Stimulated activated CD4-positive, alpha-beta T cell treated with anti-CD3 and anti-CD28 coated beads, Interleukin-1b, Interleukin-23, amount 100 ng/mL, for 4 hours (primary cell): ENCODE measurements at places on chromosomes 2 and 18.

DNA sequence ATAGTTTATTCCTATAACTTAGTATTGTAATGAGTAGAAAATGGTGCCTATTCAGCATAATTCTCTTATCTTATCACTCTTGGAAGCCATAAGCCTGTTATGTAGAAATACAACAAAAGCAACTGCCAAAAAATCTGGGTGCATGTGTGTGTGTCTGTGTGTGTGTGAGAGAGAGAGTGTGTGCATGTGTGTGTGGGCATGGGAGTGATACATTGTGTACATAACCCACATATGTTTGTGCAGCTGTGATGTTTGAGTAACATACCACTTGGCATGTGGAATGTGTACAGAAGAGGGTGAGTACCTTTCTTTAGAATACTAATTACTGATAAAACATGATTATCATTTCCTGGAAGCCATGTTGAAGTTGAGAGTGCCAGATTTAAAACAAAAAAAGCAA lies 642.3 kb upstream of the SYT4 start:
- no peak for DNase-seq

- no peak for DNase-seq
These were observed 5.6 kb downstream of the IKZF2 start for GRCh38 chr2:213145715-213146242.

- DNase-seq: no peak
These were observed 85.2 kb downstream of the HS1BP3 start for GRCh38 chr2:20565623-20566236.

DNA sequence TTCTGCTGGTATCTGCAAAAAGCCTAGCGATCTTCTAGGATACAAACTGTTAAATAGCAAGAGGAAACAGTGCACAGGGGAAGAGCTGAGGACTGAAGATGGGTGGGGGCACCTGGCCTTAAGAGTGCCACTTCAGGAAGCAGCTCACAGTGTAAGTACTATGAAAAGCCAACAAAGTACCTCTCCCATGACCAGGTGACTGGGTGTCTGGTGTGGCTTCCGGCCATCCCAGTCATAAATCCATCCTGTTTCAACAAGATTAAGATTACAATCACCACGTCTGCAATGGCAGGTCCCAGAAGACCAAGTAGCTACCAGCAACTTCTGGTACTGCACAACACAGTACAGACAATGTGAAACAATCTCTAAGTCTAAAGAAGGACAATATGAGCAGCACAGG lies 15.9 kb downstream of the ERFE start:
- DNase-seq: no peak

DNA sequence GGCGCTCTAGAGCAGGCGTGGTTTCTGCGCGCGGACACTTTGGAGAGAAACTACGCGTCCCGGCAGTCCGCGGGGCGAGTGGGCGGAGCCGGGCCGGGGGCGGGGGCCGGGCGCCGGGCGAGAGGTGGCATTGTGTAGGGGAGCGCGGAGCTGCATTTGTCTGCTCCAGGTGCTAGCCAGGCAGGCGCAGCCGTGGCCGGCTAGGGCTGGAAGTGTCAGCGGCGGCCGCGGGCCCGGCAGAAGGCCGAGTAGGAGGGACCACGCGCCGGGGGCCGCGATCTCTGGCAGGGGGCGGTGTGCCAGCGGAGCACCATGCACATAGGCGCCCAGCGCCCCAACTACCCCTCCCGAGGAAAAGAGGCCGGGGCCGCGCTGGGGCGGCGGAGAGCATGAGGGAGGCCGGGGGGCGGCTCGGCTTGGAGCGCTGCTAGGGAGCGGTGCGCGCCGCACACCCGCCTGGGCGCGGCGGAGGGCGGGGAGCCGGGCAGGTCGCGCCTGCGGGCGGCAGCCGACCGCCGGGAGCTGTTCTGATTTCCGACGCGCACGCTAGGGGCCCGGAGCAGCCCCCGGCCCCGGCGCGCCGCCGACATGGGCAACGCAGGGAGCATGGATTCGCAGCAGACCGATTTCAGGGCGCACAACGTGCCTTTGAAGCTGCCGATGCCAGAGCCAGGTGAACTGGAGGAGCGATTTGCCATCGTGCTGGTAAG lies at the start of gene FMNL2:
TSS of gene FMNL2 (plus strand) at position 159 of the 710 bp plus-strand sequence.
- DNase-seq: peak; percentile 3

- no peak for DNase-seq
These were observed 65.2 kb downstream of the COPS8 start for GRCh38 chr2:237150831-237151375.

GRCh38 chr2:238187618-238188548 lies 15.6 kb downstream of the ILKAP start:
- DNase-seq: no peak

GRCh38 chr2:237700512-237701032 lies 73.2 kb downstream of the LRRFIP1 start:
- DNase-seq: peak; percentile 77

DNA sequence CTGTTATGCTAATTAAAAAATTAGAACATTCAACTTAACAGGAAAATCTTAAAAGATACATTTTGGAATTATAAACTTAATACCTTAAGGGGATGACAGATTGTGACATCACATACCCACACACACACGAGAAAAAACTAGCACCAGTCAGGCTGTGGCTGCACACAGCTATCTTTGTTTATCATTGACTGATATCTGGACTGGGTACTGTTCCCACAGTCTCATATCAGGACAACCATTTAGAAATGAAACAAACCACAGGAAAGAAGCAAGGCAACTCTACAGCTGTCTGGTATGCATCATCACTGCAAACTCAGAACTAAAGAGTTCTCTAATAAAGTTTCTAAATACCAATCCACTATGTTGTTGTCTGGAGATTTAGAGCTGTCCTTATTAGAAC lies 210.9 kb upstream of the SMAD7 start:
- no peak for DNase-seq

GRCh38 chr18:39607034-39607433 lies 2041.4 kb upstream of the CELF4 start:
- DNase-seq: no peak

GRCh38 chr2:193101591-193101990 lies 906.9 kb upstream of the TMEFF2 start:
- no peak for DNase-seq

DNA sequence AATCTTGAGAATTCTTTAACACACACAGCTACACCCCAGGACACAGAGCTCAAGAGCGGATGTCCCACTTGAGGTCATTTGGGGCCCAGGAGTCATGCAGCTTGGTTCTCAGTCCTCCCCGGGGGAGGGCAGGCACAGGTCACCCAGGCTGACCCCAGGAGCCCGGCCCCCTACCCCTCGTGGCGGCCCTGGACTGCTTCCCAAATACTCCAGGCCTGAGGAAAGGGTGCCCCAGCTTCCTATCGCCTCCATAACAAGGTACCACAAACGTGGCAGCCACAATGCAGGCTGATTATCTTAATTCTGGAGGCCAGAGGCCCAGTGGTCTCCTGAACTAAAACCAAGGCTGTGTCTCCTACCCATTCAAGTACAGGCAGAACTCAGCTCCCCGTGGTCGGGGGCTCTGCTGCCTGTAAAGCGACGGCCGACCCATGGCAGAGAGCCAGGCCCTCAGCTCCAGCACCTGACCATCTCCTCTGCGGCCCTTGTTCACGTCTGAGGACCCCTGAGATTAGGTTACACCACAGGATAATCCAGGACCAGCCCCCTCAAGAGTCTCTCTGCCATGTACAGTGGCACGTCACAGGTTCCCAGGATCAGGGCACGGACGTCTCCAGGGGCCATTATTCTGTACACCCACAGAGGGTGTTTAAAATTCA lies 10.5 kb downstream of the SLC66A2 start:
- DNase-seq: no peak

DNA sequence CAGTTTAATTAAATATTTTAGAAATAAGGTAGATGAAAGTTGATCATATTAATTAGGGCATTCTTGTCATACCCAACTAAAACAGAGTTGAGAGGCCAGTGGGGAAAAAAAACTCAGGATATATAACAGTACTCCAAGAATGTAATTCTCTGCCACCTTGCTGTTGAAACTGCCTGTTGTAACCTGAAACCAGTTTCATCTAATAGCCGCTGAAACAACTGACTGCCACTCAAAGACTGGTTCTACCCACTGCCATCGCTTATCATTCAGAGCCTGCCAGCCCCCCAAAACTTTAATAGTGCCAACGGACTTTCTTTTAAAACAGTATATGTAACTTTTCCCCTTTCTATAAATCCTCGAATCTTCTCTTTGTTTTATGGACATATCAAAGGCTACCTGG lies 37.7 kb upstream of the FSIP2 start:
- no peak for DNase-seq

GRCh38 chr2:61327173-61327572 lies 143.7 kb downstream of the USP34 start:
- no peak for DNase-seq

GRCh38 chr2:190618030-190618429 lies 30.9 kb upstream of the NAB1 start:
- DNase-seq: no peak

- no peak for DNase-seq
These were observed 576 bp downstream of the NYAP2 start for GRCh38 chr2:225400060-225400511.

DNA sequence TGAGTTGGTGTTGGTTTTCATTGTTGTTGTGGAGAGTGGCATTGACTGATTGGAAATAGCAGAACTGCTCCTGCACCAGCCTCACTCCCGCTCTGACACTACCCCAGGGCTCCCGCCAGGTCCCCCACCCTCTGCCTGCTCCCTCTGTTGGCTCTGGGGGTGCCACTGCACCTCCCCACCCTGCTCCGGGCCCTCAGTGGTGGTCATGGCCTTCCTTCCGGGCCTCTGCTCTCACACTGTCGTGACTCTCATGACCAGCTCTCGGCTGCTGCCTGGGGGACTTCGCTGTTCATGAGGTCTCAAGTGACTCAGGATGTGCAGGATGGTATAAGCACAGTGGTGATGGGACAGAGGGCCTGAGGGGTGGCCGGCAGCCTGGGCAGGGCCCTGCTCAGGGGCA lies 113.2 kb downstream of the MARCHF4 start:
- DNase-seq: no peak

DNA sequence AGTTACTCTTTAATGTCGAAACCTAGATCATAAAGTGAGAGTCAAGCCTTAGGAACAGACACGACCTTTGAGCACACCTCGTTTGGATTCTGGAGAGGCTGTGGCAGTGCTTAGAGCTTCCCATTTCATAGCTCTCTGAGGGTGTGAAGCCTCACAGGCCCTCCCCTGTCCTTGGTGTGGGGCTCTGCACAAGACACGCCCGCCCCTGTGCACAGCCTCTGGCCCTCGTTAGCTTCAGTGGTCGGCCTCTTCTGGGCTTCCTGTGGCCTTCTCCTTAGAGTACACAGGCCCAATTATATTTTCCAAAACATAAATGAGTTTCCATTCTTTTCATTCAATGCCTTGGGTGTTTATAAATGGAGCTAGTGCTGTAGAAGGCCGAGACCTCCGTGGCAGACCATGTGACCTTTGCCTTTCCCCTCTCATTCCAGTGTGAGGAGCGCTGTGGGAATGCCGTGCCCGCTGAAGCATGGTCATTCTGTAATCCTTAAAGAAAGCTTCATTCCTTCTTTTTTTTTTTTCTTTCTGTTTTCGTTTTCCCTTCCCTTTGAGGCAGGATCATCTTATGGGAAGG lies 208.6 kb downstream of the DCDC2C start:
- DNase-seq: no peak

DNA sequence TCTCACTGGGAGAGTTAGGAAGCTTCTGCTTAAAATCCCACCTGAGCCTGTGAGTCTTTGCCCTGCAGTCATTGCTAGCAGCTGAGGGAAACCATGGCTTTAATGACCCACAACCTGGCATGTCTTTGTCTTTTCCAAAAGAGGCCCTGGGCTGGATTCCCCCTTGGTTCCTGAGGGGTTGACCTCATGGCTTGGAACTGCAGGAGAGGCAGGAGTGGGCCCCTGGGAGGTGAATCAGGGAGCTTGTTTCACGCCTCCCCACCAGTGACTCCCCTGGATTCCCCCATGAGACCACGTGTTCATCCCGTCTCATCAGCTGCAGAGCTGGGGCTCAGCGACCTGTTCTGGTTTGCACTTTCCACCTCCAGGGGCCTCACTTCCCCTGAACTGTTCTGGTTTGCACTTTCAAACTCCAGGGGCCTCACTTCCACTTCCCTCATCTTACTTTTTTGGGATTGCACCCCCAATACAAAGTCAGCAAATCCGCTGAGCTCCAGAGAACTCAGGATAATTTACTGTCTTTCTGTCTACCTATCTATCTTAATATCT lies 58.5 kb upstream of the TMEM18 start:
- no peak for DNase-seq

DNA sequence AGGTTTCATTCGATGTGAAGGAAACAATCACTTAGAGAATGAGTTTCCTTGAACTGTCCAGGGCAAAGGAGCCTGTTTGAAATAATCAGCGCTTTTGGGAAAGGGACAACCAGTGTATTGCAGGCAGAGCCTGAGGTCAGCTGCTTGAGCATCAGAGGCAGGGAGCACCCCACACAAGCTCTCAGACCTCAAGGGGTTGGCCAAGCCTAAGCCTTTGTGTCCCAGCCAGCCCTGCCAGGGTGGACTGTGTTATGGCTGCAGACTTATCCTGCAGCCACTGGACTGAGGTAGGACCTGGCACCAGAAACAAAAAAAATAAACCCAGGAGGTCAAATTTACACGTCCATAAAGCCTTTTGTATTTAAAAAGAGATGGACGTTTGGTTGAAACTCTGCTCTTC lies 228.3 kb downstream of the SEPTIN10 start:
- no peak for DNase-seq

GRCh38 chr2:65577654-65578053 lies 145.3 kb upstream of the SPRED2 start:
- no peak for DNase-seq

DNA sequence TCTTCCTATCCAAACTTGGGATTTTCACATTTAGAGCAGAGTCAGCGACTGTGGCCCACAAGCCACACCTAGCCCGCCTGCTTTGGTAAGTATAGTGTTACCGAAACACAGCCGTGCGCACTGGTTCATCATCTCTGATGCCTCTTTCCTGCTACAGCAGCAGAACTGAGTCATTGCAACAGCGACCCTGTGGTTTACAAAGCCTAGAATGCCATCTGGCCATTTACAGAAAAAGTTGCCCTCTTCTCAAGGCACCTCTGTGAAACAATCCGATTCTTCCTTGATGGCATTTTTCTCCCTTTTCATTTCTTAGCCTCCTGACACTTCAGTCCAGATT lies 10.7 kb upstream of the IAH1 start:
- no peak for DNase-seq

- DNase-seq: no peak
These were observed 92.9 kb downstream of the TGOLN2 start for GRCh38 chr2:85234868-85235267.

- DNase-seq: no peak
These were observed 187.1 kb downstream of the FHOD3 start for GRCh38 chr18:36484591-36484990.

GRCh38 chr18:58522132-58522531 lies 106.8 kb downstream of the ALPK2 start:
- DNase-seq: no peak
